ENCODE measurements at places on chromosomes 3 and 15. TPM values are rescaled to one million over a fixed set of nuclear protein-coding genes. Genes with fewer than 3 reads are reported as not detected.

DNA sequence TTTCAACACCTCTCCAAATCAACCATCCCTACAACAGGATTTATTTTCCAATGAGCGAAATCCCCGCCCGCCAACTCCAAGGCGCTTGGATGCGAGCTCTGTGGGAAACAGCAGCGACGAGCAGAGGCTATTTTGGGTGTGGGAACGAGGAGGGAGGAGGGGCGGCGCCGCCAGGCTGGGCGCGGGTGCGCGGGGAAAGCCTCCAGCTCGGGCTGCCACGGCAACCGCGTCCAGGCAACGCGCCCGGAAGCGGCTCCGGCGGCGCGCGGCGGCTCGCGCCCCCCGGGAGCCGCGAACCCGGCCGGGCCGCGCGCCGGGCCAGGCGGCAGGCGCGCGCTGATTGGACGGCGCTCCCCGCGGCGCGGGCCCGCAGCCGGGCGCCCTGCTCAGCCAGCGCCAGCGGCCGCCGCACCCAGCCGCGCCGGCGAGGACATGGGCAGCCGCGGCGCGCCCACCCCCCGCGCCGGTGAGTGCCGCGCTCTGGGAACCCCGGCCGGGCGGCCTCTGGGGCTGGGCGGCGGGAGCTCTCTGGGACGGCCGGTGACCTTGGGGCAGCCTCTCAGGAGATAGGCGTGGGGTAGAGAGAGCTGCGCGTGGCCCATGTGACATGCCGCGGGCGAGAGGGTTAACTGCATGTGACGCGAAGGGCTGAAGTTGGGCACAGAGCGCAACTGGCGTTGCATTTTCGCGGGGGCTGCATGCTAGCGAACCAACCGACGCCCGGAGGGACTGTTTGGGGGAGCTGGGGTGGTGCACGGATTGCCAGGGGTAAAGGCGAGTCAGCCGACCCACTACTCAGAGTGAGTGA lies at the start of gene FAM81A:
Gene FAM81A (plus strand): TSS at position 370 of the 808 bp plus-strand sequence. CDS start 20,441 bp downstream, outside the sequence.
- H3K36me3 ChIP-seq = no peaks in the 10 kb centered on the region
- H3K27me3 ChIP-seq = peaks cover 80% of the 10 kb centered on the region
- peak; percentile 60 for DNase-seq
- peaks cover 10% of the 10 kb centered on the region for H3K4me1 ChIP-seq
- H3K27ac ChIP-seq = no peak within 1 kb of the TSS

- no peak overlapping the region for H3K4me3 ChIP-seq
- no peak for DNase-seq
- H3K36me3 ChIP-seq = no peaks in the 10 kb centered on the region
- no peaks in the 10 kb centered on the region for H3K4me1 ChIP-seq
Measured at GRCh38 chr3:42836150-42837123, 27.2 kb downstream of the ACKR2 start.

DNA sequence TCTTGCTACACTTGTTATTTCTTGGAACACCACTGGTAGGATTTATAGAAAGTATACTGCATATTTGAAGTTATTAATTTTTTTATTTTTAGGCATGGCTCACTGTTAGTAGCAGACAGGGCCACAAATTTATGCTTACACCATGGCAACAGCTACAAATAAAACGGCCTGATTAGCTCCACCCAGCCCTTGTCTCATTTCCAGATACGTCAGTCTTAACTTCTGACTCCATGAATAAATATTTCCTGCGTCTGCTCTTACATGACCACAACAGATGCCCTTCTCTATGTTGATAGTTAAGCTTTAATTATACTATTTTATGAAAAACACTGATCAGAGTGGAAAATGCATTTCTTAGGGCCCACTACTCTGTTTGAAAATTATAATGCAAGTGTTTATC lies 62.3 kb upstream of the CPOX start:
- peaks cover 16% of the 10 kb centered on the region for H3K27me3 ChIP-seq
- H3K4me3 ChIP-seq = no peak overlapping the region
- peaks cover 1% of the 10 kb centered on the region for H3K36me3 ChIP-seq
- no peak overlapping the region for H3K27ac ChIP-seq
- H3K4me1 ChIP-seq = peaks cover 4% of the 10 kb centered on the region

GRCh38 chr3:194685065-194685717 lies 492 bp upstream of the FAM43A start:
- no peaks in the 10 kb centered on the region for H3K36me3 ChIP-seq
- DNase-seq = no peak
- H3K4me3 ChIP-seq = peak overlapping the region; percentile 65

DNA sequence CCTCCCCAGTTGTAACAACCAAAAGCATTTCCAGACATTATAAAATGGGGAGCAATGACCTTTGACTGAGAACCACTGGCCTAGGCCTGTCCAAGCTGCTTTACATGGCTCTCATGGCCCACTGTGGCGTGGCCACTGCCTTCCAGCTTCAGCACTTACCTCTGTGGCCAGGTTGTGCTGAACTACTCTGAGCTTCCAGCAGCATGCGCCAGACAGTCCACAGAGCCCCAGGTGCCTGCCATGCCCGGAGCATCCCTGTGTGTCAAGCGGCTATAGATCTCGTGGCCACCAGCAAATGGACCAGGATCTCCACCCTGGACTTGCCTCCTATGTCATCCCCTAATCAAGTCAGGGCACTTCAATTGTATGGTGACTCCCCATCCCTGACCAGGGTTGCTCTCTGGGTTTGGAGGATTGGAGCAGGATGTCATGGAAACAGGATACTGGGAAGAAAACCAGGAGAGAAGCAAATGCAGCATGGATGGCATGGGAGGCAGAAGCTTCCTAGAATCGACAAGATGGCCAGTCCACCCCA lies 199.7 kb downstream of the UACA start:
- no peaks in the 10 kb centered on the region for H3K36me3 ChIP-seq
- H3K27me3 ChIP-seq = peaks cover 43% of the 10 kb centered on the region
- no peak for DNase-seq
- no peak overlapping the region for H3K4me3 ChIP-seq
- H3K27ac ChIP-seq = no peak overlapping the region

- H3K27me3 ChIP-seq = peaks cover 25% of the 10 kb centered on the region
- H3K4me1 ChIP-seq = no peaks in the 10 kb centered on the region
- H3K36me3 ChIP-seq = no peaks in the 10 kb centered on the region
- H3K27ac ChIP-seq = no peak overlapping the region
Measured at GRCh38 chr3:139710212-139710611, 32.4 kb upstream of the NMNAT3 start.

- peaks cover 16% of the 10 kb centered on the region for H3K36me3 ChIP-seq
- H3K27ac ChIP-seq = peak overlapping the region; percentile 23
- DNase-seq = no peak
- no peak overlapping the region for H3K4me3 ChIP-seq
Measured at GRCh38 chr15:63264688-63265293, 12.6 kb upstream of the APH1B start.

GPR149 gene
- total RNA-seq = not detected

GRCh38 chr15:52086011-52086786 lies 26.4 kb downstream of the BCL2L10 start:
- peaks cover 5% of the 10 kb centered on the region for H3K36me3 ChIP-seq
- H3K27me3 ChIP-seq = no peaks in the 10 kb centered on the region
- H3K4me1 ChIP-seq = no peaks in the 10 kb centered on the region

DNA sequence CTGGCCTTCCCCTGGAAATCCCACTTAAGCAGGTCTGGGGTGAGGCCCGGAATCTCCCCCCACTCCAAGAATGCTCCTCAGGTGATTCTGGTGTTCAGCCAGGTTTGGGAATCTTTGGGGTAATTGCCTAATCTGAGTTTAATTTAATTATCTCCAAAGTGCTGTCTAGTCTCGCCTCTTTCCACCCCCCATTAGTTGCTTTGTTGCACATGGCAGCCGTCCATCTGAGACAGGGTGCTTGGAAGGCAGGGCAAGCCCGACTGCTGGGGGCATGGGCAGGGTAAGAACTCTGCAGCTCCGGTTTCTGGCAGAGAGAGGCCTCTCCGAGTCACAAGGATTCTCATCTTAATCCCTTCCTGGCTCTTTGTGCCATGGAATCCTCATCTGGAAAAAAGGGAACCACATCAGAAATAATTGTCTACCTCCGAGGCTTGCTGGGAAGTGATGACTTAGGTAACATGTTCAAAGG lies 15.0 kb downstream of the IL17RD start:
- no peaks in the 10 kb centered on the region for H3K27me3 ChIP-seq
- H3K4me1 ChIP-seq = peaks cover 27% of the 10 kb centered on the region
- H3K36me3 ChIP-seq = peaks cover 7% of the 10 kb centered on the region
- no peak for DNase-seq
- no peak overlapping the region for H3K4me3 ChIP-seq
- H3K27ac ChIP-seq = no peak overlapping the region

- peak overlapping the region; percentile 99 for H3K4me3 ChIP-seq
- H3K36me3 ChIP-seq = peaks cover 29% of the 10 kb centered on the region
- peaks cover 31% of the 10 kb centered on the region for H3K4me1 ChIP-seq
Measured at GRCh38 chr3:15602146-15602536, 596 bp downstream of the BTD start.
